ENCODE measurements at places on chromosomes 7 and 10.

DNA sequence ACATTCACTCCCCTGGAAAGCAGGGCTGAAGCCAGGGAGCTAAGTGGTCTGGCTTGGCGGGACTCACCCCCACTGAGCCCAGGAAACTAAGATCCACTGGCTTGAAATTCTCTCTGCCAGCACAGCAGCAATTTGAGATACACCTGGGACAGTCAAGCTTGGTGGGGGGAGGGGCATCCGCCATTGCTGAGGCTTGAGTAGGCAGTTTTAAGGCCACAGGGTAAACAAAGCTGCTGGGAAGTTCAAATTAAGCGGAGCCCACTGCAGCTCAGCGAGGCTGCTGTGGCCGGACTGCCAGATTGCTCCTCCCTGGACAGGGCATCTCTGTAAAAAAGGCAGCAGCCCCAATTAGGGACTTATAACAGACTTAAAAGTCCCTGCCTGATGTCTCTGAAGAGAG, 108.2 kb upstream of the FAM13C start:
- DNase-seq = no peak

DNA sequence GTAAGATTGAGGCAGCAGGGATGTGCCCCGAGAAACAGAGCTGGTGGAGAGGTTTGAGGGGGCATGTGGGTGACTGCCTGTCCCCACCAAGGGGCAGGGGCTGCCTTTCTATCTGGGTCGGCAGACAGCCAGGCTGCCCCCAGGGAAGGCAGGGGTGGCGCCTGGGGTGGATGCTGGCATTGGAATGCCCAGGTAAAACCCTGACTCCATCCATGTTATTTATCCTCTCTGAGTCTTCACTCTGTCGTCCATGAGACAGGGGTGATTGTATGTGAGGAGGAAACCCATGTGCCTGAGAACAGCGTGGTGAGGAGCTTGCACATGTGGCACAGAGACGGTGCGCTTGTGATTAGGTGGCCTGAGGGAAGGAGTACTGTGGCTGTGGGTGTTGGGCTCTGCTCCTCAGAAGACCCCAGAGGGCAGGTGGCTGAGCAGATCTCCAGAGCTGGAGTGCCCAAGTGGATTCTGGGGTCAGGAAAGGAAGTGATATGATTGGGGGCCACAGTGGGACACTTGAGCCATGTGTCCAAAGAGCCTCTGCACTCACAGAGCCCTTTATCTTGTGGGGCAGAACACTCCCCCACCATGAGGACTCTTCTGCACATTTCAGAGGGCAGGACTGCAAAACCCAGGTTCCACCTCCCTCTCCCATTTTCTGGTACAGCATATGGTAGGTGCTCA, 100.4 kb upstream of the RET start:
- DNase-seq = no peak

- no peak for DNase-seq
Measured at GRCh38 chr7:158789842-158790241, 39.5 kb downstream of the ESYT2 start.

DNA sequence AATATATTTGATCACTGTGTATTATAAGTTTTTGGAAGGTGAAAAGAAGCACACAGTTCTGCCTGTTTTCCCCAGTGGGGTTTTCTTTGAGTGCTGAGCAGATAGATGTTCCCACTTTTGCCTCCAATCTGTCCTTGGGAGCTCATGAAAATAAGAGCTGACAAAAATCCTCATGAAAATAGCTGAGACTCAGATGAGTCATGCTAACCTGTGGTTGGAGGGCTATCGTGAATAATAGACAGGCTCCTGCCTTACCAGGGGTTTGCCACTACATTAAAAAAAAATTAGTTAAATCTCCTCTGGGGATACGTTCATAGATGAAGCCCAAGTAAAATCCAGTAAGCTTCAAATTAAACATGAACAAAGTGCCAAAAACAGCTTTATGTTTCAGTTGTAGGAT, 10.9 kb upstream of the AOAH start:
- no peak for DNase-seq

DNA sequence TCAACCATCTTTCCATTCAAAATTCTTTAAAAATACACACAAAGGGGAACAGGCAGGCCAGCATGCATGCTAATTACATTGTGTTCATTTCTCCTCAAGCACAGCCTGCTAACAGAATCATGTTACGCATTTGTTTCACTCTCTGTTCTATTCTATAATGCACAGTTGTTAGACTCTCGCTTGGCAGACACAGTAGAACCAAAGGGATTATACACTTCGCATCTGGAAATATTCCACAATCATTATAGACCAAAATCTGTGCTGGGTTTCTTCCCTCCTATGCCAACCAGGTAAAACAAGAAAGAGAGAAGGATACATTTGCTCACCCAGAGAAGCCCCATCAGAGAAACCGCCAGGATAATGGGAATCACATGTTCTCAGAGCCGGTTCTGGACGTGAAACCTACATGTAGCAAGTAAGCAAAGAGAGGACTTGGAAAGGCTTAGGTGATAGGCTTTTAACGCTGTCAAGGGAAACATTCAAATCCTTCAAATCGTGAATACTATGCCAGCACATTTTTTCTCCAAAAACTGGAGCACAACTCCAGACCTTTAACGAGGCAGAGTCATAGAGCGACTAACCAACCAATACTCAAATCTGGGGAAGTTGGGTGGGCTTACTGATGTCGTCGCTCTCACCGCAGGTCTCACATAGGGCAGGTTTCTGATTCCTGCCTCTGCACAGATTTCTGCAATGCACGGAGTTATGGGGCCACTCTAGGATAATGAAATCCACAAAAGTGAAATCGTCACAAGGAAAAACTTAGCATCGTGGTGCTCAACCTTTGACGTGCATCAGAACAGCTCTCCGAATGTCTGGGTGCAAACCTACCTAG, 380.5 kb upstream of the AUTS2 start:
- no peak for DNase-seq

GRCh38 chr7:140260352-140261104, 83.7 kb upstream of the KDM7A start:
- no peak for DNase-seq

GRCh38 chr10:94123258-94123995, 129.7 kb downstream of the PLCE1 start:
- no peak for DNase-seq

DNA sequence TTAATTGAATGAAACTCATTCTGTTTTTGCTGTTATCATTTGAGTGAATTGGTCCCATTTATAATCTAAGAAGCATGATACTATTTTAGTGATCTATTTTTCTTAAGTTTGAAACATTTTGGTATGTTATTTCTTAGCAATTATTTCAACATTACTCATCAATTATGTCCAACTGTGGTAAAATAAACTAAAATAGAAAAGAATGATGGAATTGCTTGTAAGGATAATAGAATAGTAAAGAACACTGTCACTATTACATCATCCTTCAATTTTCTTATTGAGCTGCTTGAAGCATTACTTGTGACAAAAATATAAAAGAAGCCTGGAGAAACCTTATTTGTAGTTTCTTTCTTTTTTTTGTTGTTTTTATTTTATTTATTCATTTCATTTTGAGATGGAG, 42.4 kb downstream of the ZNF487 start:
- DNase-seq = no peak

GRCh38 chr7:101216860-101217387, 457 bp downstream of the PLOD3 start:
- no peak for DNase-seq

DNA sequence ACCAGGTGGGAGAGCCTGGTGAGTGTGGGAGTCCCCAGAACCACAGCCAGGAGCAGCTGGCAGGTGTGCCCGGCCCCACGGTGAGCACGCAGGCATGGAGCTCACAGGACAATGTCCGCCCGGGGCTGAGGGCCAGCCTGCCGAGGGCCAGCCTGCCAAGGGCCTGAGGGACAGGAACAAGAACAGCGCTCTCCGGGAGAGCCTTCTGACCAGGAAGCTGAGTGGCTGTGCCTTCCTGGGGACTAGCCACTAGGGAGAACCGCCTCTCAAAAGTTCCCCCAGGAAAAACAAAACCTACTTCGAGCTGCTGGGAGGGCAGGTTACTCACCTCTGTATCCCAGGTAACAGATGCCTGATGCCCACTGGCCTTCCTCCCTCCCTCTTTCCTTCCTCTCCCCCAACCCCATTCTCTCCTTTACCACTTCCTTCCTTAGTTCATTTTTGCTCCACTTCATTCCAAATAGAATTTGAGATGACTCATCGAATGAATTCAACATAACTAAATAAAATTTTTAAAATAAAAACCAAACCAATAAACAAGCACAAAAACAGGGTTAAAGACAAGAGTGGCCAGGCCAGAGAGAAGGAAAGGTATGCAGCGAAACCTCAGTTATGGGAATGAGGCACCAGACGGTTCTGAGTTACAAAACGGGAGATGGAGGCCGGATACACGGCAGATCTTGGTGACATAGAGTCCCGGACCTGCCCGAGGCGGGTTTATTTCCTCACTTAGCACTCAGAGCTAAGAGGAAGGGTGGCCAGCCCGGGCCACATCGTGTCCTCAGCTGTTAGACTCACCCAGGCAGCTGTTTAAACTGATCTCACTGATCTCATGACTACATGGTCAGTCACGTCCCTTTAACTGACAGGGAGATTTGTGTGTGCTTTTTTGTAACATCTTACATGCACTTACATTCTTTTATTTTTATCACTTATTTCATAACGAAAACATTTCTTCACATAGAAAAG, 128.5 kb downstream of the TNS3 start:
- DNase-seq = no peak

DNA sequence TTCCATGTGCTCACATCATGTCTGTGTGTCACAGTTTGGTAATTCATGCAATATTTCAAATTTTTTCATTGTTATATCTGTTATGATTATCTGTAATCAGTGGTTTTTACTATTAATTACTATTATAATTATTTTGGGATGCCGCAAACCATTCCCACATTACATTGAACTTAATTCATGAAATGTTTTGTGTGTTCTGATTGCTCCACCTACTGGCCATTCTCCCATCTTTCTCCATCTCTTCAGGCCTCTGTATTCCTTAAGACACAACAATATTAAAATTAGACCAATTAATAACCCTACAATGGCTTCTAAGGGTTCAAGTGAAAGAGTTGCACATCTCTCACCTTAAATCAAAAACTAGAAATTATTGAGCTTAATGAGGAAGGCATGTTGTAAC, 398.5 kb downstream of the PCDH15 start:
- no peak for DNase-seq

GRCh38 chr10:55476129-55476528, 675.1 kb upstream of the PCDH15 start:
- no peak for DNase-seq

Data from cerebellar nuclear complex (tissue), 1 donor.